Stimulated activated CD4-positive, alpha-beta T cell treated with anti-CD3 and anti-CD28 coated beads, Interleukin-4, amount 100 ng/mL, for 4 hours (primary cell): ENCODE measurements at places on chromosomes 11 and 22.

- no peak for DNase-seq
Measured at GRCh38 chr11:113967361-113967760, 7.5 kb upstream of the HTR3A start.

GRCh38 chr11:125451400-125452124 is 44.5 kb downstream of the FEZ1 start:
- DNase-seq: no peak

GRCh38 chr22:21012446-21013407 is 2.2 kb upstream of the P2RX6 start:
- DNase-seq: no peak

DNA sequence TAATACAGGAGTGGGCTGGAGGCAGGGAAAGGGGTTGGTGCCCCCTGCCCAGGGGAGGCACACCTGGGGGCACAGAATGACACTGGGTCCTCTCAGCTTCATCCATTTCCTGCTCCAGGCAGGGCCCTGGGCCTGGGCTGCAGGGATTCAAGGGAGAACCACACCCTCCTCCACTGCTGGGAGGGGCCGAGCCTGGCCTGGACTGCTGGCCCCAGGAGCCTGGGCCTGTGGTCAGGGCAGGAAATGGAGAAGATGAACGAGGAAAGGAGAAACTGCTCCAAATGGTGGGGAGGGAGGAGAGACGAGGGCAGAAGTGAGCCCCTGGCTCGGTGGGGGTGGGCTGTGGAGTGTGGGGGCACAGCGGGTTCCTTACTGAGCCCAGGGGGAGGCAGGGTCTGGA is 38.1 kb upstream of the KCNQ1OT1 start:
- no peak for DNase-seq

DNA sequence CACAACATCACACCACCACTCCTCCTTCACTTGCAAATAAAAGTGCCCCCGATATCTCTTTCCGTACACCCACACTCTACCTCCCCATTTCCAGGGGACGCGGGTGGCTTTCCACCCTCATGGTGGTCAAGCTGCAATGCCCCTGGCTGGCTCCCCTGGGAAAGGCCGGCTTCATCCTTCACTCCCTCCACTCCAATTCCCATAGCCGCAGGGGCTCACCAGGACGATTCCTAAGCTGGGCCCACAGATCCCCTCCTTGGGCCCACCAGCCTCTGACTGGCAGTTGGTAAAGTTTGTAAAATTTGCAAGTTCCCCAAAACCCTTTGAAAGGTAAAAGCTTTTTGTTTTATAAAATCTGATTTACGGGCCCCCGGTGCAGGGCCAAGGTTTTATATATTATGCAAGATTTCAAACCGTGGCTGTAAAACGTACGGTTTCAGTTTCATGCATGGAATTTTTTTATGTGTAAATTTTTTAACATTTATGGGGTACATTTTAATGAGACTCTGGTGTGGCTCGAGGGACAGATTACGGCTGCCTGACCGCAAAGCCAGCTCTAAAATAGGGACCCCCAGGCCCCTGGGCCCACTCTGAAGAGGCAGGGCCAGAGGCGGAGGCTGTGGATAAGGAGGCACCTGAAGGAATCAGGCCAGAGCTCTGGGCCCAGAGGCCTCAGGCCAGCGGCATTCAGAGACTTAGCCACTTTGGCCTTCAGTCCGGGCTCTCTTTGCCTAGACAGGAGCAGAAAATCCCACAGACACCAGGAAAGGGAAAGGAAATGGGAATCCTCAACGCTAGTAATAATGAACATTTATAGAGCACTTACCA is 106.5 kb downstream of the FEZ1 start:
- no peak for DNase-seq

DNA sequence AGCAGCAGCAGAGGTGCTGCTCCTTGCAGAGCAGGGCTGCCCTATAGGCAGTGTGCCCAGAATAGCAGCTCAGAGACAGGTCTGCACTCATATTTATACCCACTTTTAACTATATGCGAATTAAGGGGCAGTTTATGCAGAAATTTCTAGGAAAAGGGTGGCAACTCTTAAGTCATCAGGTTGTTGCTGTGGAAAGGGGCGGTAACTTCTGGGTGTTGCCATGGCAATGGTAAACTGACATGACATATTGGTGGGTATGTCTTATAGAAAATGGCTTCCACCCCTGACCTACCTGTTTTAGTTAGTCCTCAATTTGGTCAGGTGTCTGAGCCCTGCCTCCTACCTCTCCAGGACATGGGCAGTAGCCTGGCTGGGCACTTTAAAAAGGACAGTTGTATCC is 122.3 kb downstream of the ATXN10 start:
- DNase-seq: no peak

GRCh38 chr11:38927993-38928392 is 2330.0 kb upstream of the RAG2 start:
- DNase-seq: no peak

- no peak for DNase-seq
Measured at GRCh38 chr11:130555251-130555841, 106.9 kb downstream of the ADAMTS15 start.

GRCh38 chr22:50563413-50564160 is 868 bp upstream of the SYCE3 start:
- DNase-seq: no peak

GRCh38 chr11:2754008-2754407 is 54.2 kb upstream of the KCNQ1OT1 start:
- no peak for DNase-seq

GRCh38 chr11:70414341-70415100 is 16.2 kb downstream of the CTTN start:
- DNase-seq: no peak

DNA sequence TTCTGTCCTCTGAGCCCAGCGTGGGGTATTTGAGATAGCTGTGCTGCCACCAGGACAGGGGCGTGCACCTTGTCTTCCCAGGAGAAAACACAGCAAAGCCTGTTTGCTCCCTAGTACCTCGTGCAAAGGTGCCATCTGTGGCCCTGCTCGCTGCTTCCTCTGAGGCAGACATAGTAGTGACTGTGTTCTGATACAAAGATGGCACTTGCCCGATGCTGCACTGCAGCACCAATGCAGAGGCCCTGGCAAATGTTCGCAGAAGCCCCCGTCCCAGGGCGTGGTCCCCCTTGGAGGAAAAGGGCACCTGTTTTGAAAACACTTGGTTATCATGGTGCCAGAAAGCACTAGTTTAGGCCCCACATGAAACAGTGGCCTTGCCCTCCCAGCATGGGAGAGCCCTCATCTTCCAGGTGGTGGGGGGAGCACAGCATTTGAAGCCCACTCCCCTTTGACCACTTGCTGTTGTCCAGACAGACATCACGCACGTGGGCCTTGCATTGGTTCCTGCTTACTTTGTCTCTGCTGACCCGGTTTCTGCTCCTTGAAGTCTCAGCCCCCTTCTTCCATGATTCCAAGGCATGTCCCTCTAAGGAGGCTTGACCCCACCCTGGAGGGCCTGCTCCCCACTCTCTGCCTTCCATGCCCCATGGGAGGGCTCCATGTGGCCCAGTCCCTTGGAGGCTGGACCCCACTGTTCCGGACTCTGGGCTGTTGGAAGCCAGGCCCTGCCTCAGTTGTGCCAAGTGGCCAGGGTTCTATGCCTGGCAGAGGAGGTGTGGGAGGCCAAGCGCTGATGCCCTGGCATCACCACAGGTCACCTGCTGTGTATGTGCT is 109.4 kb downstream of the KCNQ1OT1 start:
- no peak for DNase-seq

DNA sequence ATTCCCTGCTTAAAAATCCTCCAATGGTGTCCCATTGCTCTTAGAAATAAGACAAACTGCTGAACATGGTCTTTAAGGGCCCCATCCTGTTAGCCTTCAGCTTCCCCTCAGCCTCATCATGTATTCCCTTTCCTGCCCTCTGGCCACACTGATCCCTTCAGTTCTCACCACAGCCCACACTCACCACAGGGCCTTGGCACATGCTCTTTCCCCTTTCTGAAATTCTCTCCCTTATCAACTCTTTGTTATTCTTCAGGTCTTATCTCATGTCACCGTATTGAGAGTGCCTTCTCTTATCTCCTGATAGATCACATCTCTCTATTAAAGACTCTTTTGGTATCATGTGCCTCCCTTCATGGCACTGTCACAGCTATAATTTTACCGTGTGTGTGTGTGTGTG is 167.8 kb upstream of the MPPED2 start:
- DNase-seq: no peak

GRCh38 chr22:28978158-28978557 is 83.5 kb downstream of the C22orf31 start:
- no peak for DNase-seq

DNA sequence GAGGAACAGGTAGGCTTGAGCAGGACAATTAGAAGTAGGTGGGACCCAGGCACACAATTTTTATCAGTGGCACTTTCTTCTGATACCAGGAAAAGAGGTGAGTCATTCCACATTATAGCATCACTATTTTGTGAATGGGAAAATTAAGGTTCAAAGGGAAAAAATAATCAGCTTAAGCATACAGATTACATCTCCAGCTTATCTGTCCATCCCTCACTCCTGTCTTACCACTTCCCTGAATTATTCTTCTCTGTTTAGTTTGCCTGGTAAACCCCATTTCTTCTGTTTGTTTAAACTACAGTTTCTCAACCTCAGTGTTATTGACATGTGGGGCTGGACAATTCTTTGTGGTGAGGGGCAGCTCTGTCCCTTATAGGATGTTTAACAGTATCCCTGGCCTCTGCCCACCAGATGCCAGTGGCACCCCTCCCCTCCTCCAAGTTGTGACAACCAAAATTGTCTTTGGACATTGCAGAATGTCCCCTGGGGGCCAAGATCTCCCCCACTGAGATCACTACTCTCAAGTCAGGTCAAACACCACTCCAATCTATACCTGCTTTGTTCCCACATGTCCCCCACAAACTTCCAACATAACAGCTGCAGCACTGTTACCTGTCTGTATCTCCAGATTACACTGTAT is 8.5 kb upstream of the XBP1 start:
- DNase-seq: no peak

DNA sequence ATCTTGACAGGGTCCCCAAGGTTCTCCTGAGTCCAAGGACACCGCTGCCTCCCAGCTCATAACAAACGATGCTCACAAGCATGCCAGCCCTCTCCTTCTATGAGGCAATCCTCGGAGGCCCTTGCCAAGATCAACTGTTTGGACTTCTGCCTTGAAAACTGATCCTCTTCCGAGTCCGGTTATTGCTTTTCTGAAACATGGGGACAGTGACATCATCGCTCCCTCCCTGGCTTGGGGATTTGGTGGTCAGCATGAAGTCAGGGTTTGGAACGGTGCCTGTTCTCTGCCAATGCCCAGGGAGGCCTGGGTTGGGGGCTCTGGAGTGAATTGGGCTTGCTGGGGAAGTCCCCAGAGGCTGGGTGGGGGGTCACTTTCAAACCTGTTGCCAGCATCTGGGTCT is 149.3 kb downstream of the FBXO7 start:
- DNase-seq: no peak

DNA sequence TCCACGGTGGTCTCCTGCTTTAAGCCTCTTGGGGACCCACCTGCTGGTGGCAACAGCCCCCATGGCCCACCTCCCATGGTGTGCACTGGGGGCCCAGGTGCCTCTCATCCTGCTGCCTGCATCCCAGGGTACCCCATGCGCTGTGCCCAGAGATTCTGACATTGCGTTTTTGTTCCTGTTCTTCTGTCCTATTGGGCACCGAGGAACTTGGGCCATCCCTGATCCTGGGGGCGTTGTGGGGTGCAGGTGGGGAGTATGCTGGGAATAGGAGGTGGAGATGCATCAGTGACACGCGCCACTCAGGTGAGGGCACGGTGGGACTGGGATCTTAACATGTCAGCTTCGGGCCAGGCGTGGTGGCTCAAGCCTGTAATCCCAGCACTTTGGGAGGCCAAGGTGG is 12.4 kb upstream of the NAP1L4 start:
- no peak for DNase-seq

DNA sequence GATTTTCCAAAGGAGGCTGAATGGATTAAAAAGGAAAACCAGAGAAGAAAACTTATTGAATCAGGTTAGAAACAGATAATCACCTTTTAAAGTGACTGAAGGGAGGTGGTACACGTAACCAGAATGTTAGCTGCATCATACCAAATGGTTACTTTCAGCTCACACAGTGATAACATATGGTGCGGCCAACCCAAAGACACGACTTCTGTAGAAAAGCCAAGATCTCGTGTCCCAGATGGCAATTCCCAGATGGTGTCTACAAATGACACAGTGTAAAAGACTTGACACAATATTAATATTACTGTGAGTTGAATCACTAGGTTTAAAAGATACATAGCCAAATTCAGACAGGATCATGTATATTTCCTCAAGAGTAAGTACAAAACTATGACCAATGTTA is 5.2 kb downstream of the PPP2R1B start:
- no peak for DNase-seq

DNA sequence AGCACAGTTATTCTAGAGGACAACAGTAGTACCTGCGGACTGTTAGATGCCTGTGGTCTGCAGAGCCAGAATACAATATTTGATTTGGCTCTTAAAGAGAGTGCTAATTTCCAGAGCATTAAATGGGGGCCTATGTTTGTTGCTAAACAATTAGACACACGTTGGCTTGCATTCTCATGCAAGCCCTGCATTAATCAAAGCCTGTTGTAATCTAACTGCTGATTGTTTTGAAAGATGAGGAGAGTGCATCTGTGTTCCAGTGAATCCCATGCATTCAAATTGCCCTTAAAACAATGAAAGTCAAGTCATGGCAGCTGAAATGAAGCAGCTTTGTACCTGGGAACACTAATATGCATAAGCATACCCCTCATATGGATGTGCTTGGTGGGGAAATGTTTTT is 419.4 kb downstream of the DYNC2H1 start:
- DNase-seq: no peak

DNA sequence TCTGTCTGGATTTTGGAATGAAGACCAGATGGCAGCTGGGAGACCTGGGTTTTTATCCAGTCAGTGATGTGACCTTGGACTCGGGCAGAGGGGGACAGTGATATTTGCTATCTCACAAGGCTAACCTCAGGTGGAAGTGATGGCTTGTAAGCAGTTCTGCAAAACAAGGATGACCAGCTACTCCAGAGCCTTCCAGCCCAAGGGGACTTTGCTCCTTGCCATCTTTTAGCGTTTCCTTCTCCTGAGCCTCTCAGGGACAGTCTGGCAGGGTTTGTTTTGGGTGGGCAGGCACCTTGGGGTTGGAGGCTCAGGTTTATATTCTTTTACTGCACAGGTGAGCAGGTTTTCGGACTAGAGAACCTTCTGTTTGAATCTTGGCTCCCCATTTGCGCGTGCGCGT is 9.5 kb upstream of the OSBP2 start:
- no peak for DNase-seq

DNA sequence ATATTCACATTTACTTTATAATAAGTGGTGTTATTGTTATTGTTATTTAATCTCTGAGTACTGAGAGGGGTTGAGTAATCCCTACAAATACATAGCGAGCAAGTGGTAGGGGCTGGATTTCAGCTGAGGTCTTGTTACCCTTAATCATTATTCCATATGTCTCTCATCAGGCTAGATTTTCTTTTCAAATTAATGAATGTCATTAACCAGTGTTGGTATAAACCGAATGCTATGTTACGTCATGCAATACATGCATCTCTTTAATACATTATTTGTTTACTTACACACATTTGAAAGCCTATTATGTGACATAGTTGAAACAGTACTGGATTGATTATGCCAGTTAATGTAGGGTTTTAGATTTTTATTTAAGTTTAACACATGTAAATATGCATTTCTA is 18.9 kb downstream of the PDGFD start:
- no peak for DNase-seq

GRCh38 chr22:44586351-44586990 is 88.4 kb upstream of the RTL6 start:
- no peak for DNase-seq

GRCh38 chr22:36493690-36494110 is 12.3 kb upstream of the TXN2 start:
- DNase-seq: no peak
